ENCODE measurements at places on chromosomes 2 and 18. TPM values are rescaled to one million over a fixed set of nuclear protein-coding genes. Genes with fewer than 3 reads are reported as not detected.

The STARD6 gene
- total RNA-seq = not detected

The SERPINB10 gene
- not detected for total RNA-seq

The TMEM247 gene
- not detected for total RNA-seq

The APCDD1 gene
- total RNA-seq = 2.0 TPM

The TUBA3D gene
- total RNA-seq = 0.39 TPM

The ANKRD62 gene
- not detected for total RNA-seq

The POTEI gene
- not detected for total RNA-seq

The ADD2 gene
- not detected for total RNA-seq

The ONECUT2 gene
- total RNA-seq = under 0.01 TPM

The NDUFS1 gene
- total RNA-seq = 111 TPM

The EVX2 gene
- total RNA-seq = not detected

The PLCL1 gene
- 0.11 TPM for total RNA-seq

The MLPH gene
- total RNA-seq = 21.9 TPM

The VAMP5 gene
- total RNA-seq = 10.2 TPM

The HOXD12 gene
- not detected for total RNA-seq

The CLEC4F gene
- total RNA-seq = not detected

The STARD7 gene
- 110 TPM for total RNA-seq

The CFAP210 gene
- not detected for total RNA-seq

The GPR55 gene
- total RNA-seq = not detected

The NMUR1 gene
- total RNA-seq = not detected

The CYTIP gene
- total RNA-seq = not detected

The SDC1 gene
- 268 TPM for total RNA-seq

The TANK gene
- total RNA-seq = 72.2 TPM

The PREPL gene
- 15.7 TPM for total RNA-seq

The ACMSD gene
- total RNA-seq = not detected
